ENCODE measurements at places on chromosomes 13 and 19. TPM values are rescaled to one million over a fixed set of nuclear protein-coding genes. Genes with fewer than 3 reads are reported as not detected.

LGALS7 gene
- not detected for total RNA-seq

TJP3 gene
- not detected for total RNA-seq

ZNF837 gene
- 2.5 TPM for total RNA-seq

OR10H1 gene
- not detected for total RNA-seq

CD33 gene
- total RNA-seq, result not detected

PSG4 gene
- total RNA-seq, result not detected

PTPRS gene
- total RNA-seq, result 182 TPM

GRCh38 chr19:44635581-44636438 lies 7.9 kb upstream of the PVR start:
- DNase-seq, result no peak

- DNase-seq, result no peak
Observed at GRCh38 chr13:30111810-30112209, 195.5 kb downstream of the KATNAL1 start.

DNA sequence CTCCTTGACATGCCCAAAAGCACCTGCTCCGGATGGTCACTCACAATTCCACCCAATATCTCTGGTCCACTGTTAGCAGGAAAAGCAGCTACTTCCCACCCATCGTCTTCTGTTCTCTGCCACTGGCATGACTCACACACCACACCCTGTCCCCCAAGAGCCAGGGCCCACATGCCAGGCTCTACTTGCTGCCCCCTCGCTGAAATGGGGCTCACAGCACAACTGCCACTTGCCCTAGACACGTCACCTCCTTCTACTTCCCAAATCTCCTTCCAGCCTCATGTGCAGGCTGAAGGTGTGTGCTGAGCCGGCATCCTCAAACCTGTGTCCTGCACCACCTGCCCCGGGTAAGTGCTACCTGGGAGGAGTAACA lies 65.0 kb downstream of the TBC1D4 start:
- DNase-seq, result no peak

DNA sequence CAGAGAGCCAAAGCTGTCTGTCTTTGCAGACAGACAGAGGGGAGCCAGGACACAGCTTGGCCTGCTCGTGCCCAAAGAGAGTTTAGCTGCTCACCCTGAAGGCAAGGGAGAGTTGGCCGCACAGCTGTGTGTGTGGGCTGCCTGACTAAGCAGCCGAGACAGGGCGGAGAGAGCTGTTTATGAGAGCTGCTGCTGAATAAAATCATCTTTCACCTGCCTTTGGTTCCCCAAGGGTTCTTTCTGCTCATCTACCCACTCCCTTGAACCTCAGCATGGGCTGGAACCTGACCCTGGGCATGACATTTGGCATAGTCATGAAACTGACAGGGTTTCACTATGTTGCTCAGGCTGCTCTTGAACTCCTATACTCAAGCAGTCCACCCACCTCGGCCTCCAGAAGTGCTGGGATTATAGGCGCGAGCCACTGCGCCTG lies 98.2 kb downstream of the RBM26 start:
- DNase-seq, result no peak

GRCh38 chr19:46601318-46602224 lies at the start of gene CALM3:
Gene CALM3, plus strand, starts transcription at chr19:46601330. Its CDS starts 105 bp downstream, at chr19:46601435.
- no peak for DNase-seq

DNA sequence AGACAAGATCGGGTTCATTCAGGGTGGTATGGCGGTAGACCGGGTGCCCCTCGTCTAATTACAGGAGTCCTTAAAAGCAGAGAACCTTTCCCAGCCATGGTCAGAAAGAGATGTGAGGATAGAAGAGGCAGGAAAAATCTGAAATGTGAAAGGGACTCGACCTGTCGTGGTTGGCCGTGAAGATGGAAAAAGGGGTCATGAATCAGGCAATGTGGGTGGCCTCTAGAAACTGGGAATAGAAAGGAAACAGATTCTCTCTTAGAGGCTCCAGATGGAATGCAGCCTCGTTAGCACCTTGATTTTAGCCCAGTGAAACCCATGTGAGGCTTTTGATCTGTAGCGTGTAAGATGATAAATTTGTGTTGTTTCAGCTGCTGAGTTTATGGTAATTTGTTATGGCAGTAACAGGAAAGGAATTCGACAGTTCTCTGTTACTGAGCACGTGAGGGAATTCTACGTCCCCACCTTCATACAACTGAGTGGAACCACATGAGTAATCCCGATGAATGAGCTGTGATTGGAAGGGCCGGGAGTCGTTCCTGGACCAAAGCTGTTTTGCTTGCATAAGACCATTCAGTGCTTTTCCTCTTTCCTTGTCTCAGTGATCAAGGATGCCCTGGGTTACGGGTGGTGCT lies 11.0 kb upstream of the CA11 start:
- no peak for DNase-seq

DNA sequence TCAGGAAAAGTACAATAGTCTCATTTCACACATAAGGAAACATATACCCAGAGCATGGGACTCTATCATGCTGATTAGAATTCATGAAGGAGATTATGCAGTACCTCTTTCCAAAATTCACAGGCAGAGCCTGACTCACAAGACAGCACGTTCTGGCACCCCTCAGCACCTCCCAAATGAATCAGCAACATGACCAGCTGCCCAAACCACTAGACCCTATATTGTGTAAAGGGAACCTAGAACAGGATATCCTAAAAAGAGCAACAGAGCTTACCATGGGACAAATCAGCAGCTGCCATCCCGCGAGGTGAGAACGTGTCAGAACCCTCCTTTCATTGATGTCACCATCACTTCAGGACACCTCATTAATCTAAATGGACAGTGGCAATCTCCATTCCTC lies 2.5 kb downstream of the ZNF426 start:
- no peak for DNase-seq

GRCh38 chr19:2139385-2140137 lies 11.8 kb downstream of the AP3D1 start:
- DNase-seq, result no peak

- no peak for DNase-seq
Observed at GRCh38 chr19:5586300-5587070, 18.7 kb upstream of the TINCR start.

DNA sequence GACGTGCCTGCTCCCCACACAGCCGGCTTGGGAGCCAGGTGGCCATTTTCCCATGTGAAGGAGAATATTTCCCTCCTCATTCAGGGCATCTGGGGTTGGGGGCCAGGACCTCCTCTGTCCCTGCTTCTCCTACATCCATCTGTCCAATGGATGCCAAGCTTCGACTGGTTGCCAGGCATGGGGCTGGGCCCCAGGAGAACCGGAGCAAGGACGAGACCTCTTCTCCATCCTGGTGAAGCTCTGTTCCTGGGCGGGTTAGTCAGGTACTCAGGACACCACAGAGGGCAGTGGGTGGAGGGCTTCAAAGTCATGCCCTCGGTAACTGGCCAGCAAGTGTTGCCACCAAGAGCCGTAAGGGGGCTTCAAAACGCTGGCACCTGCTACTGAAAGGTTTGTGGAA lies 22.3 kb upstream of the SLC15A1 start:
- DNase-seq, result no peak

DNA sequence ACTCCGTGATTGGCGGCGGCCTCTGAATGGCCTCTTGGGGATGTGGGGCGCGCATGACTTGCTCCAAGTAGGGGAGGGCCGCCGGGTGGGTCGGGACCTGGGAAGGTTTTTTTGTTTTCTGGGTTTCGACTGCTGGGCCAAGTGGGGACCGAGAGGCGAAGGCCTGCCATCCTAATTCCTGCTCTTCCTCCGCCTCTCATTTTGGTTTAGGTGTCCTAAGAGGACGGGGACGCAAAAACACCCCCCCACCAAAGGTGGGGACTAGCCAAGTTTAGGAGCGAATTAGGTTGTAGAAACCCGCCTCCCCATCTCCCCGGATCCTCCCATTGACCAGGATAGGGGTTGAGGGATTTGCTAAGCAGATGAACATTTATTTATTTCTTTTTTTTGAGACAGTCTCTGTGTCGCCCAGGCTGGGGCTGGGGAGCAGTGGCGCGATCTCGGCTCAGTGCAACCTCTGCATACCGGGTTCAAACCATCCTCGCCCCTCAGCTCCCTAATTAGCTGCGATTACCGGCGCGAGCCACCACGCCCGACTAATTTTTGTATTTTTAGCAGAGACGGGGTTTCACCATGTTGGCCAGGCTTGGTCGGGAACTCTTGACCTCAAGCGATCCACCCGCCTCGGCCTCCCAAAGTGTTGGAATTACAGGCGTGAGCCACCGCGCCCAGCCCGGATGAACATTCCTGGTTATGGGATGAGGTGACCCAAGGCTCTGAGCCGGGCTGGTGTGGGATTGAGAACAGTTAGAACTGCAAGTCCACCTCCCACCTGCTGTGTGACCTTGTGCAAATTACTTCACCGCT lies 838 bp downstream of the PPP2R1A start:
- no peak for DNase-seq

GRCh38 chr19:52646571-52647217 lies 8.5 kb upstream of the ZNF83 start:
- DNase-seq, result no peak

DNA sequence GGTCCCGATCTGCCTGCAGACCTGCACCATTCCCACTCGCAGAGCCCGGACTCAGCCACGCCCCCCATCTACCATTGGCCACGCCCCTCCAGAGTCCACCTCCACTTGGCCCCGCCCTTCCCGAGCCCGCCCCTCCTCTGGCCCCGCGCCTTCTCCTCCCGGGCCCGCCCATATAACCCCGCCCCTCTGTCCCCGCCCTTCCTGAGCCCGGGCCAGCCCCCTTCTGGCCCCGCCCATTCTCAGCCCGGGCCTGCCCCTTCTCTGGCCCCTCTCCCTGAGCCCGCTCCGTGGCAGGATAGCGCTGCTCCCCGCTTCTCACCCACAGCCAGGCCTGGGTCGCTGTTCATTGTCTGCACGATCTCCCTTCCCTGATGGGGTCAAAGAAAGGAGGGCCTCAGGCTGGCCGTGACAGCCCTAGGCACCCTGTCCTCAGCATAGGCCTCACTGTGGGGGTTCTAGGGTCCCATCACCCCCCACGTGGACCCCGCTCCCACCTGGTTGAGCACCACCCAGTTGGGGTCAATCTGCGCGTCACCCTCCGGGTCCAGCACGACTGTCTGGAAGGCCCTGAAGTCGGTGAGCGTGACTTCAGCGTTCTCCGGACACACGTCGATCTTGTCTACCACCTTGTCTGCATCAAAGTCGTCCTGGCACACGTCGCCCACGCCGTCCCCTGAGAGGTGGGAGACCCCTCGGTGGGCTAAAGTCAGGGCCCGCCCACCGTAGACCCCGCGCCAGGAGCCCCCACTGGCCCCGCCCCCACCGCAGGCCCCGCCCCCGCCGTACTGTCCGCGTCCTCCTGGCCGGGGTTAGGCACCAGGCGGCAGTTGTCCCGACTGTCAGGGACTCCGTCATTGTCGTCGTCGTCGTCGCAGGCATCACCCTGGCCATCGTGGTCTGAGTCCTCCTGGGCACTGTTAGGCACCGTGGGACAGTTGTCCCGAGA lies 5.7 kb downstream of the COMP start:
- no peak for DNase-seq

DNA sequence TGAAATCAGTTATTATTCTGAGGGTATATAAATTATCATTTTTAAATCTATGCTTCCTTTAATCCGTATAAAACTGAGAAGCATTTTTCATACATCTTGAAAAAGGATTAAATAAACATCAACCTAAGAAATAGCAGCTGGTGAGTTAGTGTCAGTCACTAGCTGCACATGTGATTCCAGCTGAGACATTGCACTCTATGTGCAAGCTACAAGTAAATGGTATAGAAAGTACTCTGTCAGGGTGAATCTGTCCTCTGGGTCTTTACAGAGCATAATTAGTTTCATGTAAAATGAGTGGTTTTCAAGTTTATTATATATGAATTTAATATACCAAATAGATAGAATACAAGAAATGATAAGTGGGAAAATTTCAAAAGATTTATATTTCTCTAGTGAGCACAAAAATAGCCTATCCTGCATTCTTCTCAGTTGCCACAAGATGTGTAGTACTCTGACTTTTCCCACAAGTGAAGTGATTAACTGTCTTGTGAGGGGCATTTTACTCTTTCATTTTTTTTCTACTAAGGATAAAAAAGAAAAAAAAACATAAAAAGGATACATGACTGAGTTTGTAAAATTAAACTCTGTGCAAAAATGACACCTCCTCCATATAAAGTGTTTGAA lies 1372.1 kb downstream of the PCDH9 start:
- DNase-seq, result no peak

DNA sequence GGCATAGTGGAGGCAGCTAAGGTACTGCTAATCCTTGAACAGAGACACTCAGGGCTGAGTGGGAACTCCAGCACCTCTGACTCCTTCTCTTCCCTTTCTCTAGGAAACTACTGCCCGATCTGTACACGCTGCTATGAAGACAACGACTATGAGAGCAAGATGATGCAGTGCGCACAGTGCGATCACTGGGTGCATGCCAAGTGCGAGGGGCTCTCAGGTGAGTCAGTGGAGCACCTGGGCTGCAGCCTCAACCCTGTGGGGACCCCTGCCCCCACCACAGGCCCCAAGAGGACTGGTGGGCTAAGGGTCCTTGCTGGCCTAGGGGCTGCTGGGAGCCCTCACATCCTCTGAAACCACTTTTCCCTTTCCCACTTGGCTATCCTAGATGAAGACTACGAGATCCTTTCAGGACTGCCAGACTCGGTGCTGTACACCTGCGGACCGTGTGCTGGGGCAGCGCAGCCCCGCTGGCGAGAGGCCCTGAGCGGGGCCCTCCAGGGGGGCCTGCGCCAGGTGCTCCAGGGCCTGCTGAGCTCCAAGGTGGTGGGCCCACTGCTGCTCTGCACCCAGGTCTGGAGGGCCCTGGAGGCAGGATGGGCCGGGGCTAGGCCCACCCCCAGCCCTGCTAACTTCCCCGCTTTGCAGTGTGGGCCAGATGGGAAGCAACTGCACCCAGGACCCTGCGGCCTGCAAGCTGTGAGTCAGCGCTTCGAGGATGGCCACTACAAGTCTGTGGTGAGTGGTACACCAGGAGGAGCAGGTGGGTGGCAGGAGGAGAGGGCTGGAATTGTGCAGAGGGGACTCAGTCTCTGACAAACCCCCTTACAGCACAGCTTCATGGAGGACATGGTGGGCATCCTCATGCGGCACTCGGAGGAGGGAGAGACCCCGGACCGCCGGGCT lies 9.5 kb downstream of the KMT2B start:
- no peak for DNase-seq

- DNase-seq, result no peak
Observed at GRCh38 chr13:63041640-63042414, 1626.2 kb upstream of the PCDH20 start.

DNA sequence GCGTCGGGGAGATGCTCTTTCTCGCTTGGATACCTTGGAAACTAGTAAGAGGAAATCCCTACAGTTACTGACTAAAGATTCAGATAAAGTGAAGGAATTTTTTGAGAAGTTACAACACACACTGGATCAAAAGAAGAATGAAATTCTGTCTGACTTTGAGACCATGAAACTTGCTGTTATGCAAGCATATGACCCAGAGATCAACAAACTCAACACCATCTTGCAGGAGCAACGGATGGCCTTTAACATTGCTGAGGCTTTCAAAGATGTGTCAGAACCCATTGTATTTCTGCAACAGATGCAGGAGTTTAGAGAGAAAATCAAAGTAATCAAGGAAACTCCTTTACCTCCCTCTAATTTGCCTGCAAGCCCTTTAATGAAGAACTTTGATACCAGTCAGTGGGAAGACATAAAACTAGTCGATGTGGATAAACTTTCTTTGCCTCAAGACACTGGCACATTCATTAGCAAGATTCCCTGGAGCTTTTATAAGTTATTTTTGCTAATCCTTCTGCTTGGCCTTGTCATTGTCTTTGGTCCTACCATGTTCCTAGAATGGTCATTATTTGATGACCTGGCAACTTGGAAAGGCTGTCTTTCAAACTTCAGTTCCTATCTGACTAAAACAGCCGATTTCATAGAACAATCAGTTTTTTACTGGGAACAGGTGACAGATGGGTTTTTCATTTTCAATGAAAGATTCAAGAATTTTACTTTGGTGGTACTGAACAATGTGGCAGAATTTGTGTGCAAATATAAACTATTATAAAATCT lies 2.7 kb upstream of the KCNRG start:
- no peak for DNase-seq
